ENCODE measurements at places on chromosomes 1 and 21.

- no peak for DNase-seq
These were observed 5.5 kb downstream of the GPR137B start for GRCh38 chr1:236147521-236148469.

DNA sequence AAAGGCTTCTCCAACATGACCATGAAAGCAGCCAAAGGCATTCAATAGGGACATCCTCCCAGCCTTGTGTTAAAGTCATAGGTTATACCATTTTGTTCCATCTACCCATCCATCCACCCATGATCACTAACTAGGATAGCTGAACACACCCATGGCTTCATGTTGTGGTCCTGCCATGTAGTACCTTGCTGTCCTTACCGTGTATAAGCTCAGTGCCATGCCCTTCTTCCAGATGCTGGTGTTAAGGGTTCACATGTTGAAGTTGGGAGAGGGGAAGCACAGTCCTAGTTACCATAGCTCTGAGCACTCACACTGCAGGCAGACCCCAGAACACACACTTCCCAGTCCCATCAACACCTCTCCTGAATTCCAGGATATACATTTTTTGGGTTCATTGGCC lies 51.5 kb downstream of the ATP5PO start:
- no peak for DNase-seq

- DNase-seq: no peak
These were observed 238.1 kb downstream of the VAV3 start for GRCh38 chr1:107726860-107727259.

- DNase-seq: no peak
These were observed 8.2 kb downstream of the HAPLN2 start for GRCh38 chr1:156627313-156627880.

- DNase-seq: no peak
These were observed 64.6 kb upstream of the C1orf21 start for GRCh38 chr1:184322253-184322652.

DNA sequence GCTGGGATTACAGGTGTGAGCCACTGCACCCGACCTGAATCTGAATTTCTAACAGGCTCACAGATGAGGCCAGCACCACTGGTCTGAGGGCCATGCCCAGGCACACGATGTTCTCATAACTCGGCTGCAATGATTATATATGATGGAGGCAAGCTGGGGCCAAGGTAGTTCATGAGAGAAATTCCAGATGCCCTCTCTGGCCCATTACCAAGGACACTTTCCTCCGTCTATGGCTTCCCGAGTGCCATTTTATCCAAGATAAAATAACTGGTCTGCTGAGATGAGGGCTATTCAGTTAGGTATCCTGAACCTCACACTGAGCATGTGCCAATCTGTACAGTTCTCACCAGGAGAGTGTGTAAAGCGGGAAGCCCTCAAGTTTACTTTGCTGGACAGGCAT lies 16.5 kb downstream of the TMPRSS2 start:
- DNase-seq: no peak

- DNase-seq: no peak
These were observed 8.0 kb downstream of the CSF1 start for GRCh38 chr1:109918671-109919070.

DNA sequence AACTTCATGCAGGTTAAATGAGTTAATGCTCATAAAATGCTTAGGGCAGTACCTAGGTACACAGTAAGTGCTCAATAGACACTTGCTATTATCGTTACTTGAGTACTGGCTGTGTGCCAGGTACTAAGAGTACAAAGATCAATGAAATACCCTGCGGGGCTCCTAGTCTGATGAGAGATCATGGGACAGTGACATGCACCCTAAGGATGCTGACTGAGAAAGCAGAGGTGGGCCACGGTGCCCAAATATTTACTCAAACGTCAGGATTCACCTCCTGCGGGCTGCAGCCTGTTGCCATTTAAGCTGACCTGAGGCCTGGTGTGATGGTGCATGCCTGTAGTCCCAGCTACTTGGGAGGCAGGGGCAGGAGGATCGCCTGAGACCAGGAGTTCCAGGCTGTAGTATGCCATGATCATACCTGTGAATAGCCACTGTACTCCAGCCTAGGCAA lies 19.8 kb upstream of the LUZP1 start:
- no peak for DNase-seq

Data from activated CD4-positive, CD25-positive, alpha-beta regulatory T cell (primary cell).